ENCODE measurements at places on chromosomes 1 and 21.
A peak's percentile ranks its signal among the peaks of the same experiment; 100 is the strongest.

DNA sequence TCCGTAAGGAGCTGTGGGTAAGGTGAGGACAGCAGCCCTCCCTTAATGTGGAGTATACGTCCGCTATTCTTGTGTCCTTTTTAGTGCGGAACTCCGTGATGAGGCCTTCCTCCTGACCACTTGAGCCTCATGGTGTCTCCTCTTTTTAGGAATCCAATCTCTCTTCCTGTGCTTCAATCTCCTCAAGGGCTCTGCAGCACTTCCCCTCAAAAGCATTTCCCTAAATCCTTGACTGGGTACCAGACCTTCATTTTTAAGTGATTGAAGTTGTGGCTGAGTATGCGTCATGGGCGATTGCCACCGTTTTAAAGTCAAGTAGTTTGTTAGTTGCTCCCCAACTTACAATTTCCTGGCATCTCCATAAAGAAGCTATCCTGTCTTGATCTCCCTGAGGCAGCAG is 62.8 kb downstream of the SAMSN1 start:
- no peak for DNase-seq

- DNase-seq, result no peak
These were observed 24.7 kb upstream of the MYCL start for GRCh38 chr1:39926343-39926793.

DNA sequence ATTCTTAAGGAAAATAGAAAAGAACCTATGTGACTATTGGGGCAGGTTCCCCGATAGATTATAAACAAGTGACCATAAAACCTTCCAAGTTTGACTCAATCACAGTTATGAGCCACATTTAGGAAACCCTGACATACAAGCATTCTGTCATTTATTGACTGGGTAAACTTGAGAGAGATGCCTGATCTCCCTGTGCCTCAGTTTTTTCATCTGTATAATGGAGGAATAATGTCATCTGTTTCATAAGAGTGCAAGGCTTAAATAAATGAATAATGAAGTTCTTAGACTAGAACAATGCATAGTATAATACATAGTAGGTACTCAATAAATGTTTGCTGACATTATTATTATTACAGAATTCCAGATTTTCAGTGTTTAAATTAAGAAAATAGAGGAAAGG is 18.9 kb upstream of the EEIG2 start:
- no peak for DNase-seq

DNA sequence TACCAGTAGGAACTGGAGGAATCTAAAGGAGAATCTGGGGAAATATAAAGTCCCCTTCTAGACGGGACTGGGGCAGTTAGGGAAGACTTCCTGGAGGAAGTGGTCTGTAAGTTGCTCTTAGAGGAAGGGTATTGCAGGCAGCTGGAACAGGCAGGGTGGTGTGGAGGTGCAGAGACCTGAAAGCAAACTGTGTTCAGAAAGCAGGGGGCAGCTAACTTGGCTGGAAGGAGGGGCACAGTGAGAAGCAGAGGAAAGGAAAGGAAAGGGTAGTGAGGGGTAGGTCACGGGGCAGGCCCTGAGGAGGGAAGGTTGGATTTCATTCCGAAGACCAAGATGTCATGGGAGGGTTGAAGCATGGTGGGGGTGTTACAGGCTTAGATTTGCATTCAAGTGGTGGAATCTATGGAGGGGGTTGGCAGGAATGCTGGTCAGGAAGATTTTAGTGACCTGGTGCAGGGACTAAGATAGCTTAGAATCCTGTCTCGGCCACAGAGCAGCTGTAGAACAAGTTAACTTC is 240.7 kb downstream of the FOXD2 start:
- peak; percentile 12 for DNase-seq

GRCh38 chr1:89719502-89720306 is 86.8 kb downstream of the LRRC8C start:
- no peak for DNase-seq

- DNase-seq, result no peak
These were observed 12.7 kb upstream of the PLCH2 start for GRCh38 chr1:2463396-2463795.

- peak; percentile 44 for DNase-seq
These were observed 234.6 kb downstream of the USP25 start for GRCh38 chr21:15964236-15964855.

DNA sequence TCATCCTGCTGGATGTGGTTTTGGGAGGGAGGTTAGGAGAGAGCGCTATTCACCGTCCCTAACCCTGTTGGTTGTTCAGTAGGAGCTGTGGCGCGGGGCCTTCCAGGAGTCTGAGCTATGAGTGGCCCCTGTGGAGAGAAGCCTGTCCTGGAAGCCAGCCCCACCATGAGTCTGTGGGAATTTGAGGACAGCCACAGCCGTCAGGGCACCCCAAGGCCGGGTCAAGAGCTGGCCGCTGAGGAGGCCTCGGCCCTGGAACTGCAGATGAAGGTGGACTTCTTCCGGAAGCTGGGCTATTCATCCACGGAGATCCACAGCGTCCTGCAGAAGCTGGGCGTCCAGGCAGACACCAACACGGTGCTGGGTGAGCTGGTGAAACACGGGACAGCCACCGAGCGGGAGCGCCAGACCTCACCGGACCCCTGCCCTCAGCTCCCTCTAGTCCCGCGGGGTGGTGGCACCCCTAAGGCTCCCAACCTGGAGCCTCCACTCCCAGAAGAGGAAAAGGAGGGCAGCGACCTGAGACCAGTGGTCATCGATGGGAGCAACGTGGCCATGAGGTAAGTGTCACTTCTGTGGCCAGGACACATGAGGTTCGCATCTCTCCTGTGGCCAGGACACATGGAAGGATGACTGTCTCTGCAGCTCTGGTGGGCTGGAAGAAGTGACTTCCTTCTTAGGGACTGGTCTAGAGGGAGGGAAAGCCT is 1.2 kb downstream of the ZC3H12A start:
- DNase-seq, result no peak

GRCh38 chr1:55707196-55707595 is 492.0 kb upstream of the USP24 start:
- DNase-seq, result no peak

GRCh38 chr1:97158691-97159096 is 437.1 kb downstream of the PTBP2 start:
- no peak for DNase-seq

DNA sequence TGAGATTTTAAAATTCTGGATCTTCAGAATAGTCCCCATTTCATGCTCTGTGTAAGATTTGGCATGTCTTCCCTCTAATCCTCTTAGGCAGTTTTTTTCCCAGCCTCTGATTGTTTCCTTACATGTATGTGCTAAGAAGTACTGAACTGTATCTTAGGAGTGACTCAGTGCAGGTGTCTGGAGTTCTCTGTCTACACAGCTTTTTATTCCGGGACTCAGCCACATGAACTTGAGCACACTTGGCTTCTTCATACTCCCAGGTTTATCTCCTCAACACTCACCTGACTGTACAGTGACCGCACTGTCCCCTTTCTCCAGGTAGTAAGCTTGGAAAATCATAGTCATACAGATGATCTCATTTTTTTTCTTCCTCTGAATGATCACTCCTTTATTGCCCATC is 50.7 kb downstream of the SYT14 start:
- no peak for DNase-seq

DNA sequence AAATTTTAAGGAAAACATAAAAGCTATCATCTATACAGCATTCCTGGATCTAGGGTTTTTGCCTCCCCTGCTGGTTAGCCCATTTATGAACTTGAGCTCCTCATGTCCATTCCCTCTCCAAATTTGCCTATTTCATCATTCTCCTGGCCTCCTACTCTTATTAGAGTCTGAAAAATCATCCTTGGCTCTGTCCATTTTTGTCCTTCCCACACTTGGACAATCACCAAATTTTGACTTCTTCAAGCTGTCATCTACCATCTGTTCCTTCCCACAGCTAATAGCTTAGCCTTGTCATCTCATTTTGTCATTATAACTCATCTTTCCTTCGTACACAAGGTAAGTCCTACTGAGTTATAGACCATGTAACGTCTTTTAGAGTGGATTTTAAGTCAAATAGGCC is 2.2 kb upstream of the HENMT1 start:
- DNase-seq, result no peak

DNA sequence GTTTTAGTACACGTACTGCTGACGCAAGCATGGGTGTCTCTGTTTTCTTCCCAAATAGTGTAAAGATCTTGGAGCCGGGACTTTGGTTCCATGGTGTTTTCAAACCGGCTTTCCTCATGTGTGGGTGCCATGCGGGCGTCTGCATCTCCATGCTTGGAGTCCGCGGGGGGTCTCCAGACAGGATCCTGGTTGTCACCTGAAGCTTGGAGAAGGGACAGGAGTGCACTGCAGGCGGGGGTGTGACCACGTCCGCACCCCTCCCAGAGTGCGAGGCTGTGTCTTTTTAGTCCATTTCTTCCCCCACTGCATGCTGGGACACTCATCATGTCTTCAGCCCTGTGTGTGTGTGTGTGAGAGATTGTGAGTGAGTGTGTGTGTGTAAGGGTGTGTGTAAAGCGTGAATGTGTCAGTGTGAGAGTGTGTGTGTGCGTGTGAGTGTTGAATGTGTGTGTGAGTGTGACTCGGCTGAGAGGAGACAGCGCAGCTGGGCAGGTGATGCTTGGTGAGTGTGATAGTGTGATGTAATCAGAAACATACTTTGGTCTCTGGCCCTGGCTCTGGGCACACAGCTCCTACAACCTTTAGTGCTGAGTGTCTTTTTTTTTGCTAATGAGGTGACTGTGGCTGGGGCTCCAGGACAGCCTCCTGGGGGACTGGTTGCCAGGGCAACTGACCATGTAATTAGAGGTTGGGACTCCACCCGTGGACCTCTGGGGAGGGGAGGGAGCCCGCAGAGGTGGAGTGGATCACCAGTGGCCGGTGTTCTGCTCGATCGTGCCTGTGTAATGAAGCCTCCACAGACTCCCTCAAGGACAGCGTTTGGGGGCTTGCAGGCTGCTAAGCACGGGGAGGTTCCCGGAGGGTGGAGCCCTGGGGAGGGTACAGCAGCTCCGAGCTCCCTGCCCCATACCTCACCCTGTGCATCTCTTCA is 55.1 kb downstream of the AGPAT3 start:
- DNase-seq, result no peak

DNA sequence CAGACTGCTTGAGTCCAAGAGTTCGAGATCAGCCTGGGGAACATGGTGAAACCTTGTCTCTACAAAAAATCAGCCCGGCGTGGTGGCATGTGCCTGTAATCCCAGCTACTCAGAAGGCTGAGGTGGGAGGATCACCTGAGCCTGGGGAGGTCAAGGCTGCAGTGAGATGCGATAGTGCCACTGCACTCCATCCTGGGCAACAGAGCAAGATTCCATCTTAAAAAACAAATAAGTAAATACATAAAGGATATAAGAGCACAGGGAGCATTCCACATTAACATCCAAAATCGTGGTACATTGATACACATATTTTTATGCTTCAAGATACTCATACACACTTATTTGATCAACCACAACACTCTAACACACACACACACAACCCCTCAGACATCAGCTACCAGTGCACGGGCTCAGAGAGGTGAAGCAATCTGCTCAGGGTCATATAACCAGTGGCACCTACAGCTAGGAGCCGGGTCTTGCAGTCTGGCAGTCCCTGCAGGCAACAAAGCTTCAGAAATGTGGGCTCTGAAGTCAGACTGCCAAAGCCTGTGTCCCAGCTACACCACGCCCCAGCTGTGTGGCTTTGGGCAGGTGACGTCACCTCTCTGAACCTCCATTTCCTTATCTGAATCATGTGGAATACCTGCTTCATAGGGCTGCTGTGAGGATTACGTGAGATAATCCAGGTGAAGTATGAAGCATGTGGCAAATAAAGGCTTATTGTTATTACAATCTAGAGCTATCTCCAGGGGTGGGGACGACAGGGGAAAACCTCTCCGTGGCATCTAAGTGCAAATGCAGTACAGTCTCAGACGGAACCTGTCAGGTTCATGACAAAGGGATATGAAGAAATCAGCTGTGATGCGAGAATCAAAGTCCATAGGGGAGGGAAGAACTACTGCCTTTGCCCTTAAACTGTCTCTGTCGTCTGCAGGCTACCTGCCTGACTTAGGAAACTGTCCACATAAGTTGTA is 4.8 kb upstream of the CRYBG2 start:
- DNase-seq, result no peak

DNA sequence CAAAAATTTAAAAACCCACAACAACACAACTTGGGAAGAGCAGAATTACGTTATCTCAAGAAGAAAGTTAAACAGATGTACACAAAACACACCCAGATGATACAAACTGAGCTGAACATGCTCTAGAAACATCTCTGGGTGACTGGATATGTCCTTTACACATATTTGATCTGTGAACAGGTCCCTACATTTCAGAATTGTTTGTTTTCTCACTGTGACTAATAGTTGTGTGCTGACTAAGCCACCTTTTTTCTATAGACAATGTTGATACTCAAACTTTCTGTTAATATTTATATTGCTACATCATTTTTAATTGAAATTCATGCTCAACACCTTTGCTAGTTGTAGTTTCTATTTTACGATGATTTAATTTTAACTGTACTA is 1.0 kb upstream of the F11R start:
- no peak for DNase-seq

All from left hindlimb (tissue), 1 donor.